ENCODE measurements at places on chromosomes 4 and X.
A peak's percentile ranks its signal among the peaks of the same experiment; 100 is the strongest.

DNA sequence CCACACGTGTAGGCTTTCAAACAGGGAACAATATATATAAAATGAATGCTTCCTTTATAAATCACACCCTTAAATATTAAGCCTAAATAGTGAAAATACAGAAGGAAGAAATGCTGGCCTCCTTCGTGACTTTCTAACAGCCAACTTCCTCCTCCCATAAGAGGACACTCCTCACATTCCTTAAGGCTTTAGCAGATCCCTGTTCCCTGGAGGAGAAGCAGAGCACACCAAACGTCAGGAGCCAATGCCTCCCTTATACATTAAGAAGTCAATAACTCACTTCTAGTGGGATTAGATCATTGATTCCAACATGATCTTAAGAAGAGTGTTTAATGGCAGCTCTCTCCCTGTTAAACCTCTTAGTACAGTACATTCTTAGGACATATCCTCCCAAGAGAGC is 108.4 kb upstream of the FAM241A start:
- no peak for DNase-seq

- no peak for DNase-seq
Measured at GRCh38 chrX:53241558-53241957, 16.6 kb upstream of the KDM5C start.

DNA sequence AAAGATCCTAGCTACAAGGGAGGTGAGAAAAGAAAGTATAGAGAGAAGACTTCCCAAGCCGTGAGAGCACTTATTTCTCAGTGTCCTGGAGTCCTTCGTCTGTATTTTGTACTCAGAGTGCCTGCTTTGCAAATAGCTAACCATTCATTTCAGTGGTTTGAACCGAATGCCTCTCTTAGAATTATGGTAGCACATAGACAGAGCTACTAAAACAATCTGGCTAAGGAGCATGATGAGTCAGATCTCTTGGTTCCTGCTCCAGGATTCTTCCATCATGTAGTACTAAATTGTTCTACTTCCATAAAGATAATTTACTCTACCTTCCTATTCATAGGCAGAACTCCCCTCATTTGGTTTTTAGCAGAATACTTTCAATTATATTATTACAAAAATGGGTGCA is 946.6 kb downstream of the STIM2 start:
- peak; percentile 6 for DNase-seq

DNA sequence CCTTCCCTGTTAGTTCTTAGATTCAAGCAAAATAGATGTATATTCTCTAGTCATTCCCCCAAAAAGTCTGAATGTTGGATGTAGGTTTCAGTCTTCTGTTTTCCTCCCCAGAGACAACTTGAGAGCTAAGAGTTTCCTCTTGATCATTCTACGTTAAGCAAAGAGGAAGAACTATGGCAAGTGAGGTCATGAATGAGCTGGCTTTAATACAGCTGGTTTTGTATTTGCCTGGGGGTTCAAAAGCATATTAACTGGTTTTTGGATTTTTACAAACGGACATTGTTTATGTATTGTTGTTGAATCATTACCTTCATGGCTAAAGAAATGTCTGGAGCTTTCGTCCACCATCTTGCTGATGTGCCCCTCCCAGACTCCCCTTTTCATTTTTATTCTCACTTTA is 916.7 kb upstream of the POU3F4 start:
- no peak for DNase-seq

DNA sequence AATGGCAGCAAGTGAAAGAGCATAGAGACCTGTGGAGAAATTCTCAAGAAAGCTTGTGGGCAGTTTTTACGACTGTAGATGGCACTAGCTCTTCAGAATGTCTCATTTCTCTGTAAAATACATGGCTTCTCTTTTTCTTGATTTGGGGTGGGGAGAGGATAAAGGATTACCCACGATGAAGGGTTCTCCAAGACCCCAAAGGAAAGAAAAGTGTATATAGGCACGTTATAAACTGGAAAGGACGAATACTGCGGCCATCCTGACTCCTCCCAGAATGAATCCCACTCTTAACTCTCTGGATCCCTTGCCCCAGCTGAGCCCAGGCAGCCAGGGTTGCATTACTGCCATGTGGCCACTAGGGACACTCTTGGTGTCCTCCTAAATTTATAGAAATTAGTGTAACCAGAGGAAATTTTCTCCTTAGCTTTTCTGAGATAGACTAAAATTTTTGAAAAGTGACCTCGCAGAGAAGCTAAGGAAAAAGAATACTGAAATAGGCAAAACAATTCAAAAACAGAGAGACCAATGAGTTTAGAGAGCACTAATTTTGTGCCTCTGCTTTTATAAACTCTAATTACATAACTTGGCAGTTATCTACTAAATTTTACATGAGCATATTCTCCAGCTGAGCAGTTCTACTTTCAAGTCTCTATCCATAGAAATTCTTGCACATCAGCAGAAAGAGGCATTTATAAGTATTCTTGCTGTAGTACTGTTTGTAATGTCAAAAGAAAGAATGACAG is 37.8 kb upstream of the PCDH19 start:
- no peak for DNase-seq

DNA sequence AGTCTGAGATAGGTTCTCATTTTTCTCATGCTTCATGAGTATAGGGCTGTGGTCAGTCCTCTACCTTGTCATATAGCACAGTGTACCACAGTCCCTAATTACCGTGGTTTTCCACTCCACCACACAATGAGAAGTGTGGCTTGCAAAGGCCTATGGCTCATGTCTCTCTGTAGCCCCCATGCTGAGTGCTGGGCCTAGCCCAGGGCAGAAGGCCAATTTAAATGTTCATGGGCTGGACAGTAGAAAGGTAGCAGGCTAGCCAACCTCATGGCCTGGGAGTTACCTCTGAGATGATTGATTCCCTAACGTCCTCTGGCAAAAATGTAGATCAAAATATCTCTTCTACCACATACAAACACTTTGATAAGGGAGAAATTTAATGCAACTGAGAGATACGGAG is 222.5 kb downstream of the AFF2 start:
- DNase-seq, result no peak

Data from non-pigmented ciliary epithelial cell (primary cell).